ENCODE measurements at places on chromosomes 16 and 17.

- DNase-seq, result no peak
These were observed 394.3 kb downstream of the CDH13 start for GRCh38 chr16:83021045-83021444.

DNA sequence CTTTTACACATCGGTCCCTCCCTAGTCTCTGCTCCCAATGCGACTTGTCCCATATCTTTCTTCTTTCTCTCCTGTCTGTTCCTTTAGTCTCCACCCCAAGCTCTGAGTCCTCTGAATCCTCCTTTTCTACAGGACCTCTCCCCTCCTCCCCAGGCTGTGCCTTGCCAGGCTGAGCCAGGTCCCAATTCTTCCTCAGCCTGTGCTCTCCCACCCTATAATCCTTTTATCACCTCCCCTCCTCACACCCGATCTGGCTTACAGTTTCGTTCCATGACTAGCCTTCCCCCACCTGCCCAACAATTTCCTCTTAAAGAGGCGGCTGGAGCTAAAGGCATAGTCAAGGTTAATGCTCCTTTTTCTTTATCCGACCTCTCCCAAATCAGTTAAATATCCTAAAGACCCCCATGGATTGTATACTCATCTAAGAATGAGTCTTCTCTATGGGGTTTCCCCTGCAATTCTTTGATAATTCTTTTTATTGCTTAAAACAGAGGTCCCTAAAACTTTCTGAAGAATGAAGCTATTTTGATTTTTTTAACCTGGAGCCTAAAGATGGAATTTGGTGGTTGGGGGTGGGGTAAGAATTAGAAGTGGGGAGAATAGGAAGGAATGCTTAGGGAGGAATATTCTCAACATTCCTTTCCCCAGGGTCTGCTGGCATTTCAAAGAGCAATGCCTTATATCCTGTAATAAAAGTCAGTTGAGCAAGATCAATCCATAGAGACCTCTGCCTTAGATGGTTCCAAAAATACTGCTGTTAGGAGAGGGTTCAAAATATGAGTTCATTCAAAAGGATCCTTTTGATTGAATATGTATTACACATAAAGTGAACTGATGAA, 102.8 kb downstream of the MYO1D start:
- no peak for DNase-seq

GRCh38 chr17:72489272-72489641, 368.4 kb downstream of the SOX9 start:
- DNase-seq, result no peak

DNA sequence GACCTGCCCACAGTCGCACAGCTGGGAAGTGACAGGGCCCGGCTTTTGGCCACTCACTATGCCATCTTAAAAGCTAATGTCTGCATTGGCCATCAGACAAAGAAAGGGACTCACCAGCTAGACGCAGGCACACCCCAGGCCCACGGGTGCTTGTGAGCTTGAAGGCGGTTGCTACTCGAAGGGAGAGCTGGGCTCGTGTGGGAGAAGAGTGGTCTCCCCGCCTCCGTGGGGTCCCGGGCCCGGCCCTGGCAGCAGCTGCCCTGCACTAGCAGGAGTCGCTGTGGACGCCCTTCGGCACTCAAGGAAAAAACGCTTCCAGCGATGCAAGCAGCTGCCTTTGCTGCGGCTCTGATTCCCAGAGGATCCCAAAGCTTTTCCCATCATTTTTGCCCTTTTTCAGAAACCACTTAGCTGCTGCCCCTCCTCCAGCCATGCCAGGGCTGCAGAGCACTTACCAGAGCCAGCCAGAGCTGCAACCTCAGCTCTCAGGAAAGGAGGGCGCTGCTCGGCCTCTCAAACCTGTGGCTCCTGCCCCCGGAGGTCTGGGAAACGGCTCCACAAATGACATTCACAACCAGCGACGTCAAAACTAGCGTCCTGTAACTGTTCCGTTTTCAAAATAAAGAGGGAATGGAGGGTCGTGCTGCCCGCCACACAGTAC, 12.3 kb downstream of the TRPV1 start:
- DNase-seq, result no peak

DNA sequence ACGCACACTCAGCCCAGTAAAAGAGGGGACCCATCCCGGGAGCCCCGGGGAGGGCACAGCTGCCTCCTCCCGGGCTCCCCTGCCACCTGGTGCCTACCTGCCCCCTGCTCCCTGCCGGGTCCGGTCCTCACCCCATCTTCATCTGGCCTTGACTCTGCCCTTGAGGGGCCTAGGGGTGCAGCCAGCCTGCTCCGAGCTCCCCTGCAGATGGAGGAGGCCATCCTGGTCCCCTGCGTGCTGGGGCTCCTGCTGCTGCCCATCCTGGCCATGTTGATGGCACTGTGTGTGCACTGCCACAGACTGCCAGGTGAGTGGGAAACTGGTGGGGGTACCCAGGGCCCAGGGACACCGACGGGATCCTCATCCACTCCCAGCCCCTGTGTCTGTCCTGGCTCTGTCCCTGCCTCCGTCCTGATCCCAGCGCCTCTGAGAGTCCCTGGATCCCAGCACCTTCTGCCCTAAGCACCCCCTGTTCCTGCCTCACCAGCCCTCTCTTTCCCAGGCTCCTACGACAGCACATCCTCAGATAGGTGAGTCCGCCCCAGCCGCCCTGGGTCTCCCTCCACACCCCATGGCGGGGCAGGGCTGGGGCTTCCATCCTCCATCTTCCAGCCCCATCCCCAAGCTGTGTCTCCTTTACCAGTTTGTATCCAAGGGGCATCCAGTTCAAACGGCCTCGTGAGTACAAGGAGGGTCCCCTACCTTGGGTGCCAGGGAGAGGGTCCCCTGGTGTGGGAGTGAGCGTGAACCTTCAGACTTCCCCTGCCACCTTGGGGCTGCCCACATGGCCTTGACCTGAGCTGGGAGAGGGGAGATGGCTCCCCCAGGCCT, 574 bp downstream of the LAT start:
- no peak for DNase-seq

GRCh38 chr16:72073560-72074230, 10.7 kb downstream of the HPR start:
- no peak for DNase-seq

- DNase-seq, result no peak
These were observed 138.6 kb downstream of the CDH11 start for GRCh38 chr16:64983231-64983630.

GRCh38 chr17:47975189-47975822, 4.4 kb downstream of the CDK5RAP3 start:
- DNase-seq, result no peak

DNA sequence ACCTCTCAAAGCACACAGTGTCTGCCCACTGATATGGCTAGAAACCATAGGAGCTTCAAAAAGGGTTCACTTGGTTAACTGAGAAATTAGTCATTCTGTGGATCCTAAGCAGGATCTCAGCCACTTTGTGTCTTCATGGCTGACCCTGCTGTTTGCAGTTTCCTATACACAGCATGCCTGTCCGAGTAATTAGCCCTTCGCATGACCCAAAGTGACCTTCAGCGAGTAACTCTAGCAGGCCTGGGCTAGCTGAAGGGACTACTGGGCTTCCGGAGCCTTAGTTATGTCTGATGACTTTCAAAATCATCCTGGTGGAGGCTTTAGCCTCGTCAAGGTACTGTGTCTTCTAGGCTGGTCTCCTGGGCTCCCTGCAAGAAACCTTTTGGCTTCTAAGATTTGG, 28.9 kb upstream of the FBXW10B start:
- DNase-seq, result no peak

DNA sequence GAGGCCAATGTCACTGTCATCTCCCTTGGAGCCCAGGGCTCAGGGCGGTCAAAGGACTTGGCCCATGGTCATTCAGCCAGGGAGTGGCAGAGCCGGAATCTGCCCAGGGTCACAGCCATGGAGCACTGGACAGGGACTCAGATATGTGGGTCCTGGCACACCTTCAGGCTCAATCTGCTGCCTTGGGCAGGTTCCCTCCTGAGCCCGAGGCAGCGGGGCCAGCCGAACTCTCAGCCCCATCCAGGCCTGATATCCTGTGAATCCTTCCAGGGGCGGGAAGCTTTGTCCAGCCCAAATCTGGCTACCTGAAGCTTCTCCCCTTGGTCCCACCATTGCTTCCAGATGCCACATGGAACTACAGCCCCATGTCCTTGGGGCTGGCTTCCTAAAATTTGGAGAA, 12.2 kb upstream of the CDIPT start:
- no peak for DNase-seq

DNA sequence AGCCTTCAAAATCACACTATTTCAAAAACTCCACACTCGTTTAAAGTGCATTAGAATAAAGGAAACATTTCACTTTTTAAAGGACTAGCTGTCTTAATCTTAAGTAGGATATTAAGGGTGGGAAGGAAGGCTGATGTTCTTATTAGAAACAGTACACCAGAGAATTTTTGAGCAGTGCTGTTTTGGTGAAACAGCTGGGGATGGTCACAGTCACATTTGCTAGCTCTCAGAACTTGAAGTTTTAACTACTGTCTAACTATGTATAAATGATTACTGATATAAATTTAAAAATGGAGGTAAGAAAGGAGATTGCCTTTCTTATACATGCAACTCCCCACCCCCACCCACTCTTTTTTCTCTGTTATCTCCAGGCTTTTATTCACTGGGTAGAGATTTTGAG, 38.5 kb upstream of the SLC5A11 start:
- DNase-seq, result no peak

DNA sequence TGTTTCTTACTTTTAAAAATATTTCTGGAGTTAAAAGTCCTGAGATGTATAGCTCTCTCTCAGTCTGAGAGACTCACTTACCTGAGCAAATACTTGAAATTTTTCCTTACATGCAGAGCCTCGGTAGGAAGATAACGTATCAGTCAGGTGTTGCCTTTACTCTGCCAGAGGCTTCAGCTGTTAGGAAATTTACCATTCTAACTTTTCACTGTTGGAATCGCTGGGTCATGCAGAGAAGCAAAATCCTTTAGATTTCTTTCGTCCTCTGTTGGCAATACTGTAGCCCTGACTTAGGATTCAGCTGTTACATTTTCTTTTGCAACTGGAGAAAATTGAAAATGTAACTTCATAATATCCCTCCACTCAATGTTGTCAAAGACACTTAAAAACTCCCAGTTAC, 20.0 kb upstream of the KCNJ16 start:
- DNase-seq, result no peak

DNA sequence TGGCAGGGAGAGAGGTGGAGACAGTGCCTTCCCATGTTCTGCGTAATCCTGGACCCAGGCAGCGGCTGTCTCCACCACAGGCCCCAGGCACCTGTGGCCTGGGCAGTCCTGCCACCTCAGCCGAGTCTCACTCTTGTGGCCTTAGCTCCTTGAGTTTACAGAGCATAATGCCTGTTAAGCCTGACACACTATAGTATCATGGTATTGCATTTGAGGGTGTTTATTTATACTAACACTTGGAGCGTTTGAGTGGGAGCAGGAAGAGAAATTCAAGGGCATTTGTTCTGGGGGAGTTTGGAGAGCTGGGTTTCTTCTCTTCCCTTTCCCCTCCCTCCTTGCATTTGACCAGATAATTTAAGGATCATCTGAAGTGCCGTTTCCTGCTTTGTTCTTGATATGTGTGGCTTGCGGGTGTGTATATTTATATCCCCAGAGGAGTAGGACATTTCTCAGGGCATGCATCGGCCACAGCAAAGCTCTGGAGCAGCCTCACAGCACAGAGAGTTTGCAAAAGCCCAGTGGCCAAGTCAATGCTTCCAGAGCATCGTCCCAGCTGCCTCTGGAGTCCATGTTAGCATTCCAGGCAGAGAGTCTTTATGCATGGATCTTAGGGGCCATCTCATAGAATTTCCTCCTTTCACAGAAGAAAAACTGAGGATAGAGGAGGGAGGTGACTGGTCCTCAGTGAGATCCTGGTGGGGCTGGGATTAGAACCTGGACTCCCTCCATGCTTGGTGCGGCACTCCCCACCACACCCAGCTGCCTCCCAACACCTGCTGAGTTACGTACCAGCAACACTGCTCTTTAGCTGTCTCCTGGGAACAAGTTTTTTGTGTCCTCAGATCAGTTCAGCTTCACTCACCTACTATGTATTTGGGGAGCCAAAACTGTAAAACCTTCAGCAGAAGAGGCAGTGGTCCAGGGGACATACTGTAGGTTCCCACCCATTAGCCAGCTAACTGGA, 222.8 kb downstream of the CCDC182 start:
- DNase-seq, result no peak

GRCh38 chr16:23570992-23571632, 13.6 kb downstream of the UBFD1 start:
- DNase-seq, result no peak

Measured in LNCaP clone FGC (cell line).